ENCODE measurements at places on chromosomes 2 and 18.

DNA sequence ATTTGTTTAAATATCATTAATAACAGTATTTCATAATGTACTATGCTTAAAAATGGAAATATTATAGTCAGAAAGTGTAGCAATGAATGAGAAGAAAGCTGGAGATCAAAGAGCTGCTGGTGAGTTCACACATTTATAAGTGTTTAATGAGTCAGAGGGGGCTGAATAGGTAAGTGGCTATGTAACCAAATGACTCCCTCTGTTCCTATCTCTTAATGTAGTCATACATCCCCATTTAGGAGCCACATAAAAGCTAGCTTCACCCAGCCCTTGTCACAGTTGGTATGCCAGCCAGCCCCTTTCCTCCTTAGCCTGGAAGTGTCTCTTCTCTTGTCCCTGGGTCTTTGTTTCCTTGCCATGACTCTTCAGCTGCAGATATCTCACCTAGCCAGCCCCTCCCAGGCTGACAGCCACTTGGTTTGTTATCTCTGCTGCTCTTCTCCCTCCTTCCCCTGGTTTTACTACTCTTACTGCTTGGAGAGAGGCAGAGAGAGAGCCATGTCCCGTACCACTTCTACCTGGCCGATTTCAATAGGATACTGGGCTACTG lies 438.6 kb upstream of the HNMT start:
- no peak overlapping the region for H3K27ac ChIP-seq
- DNase-seq: no peak
- H3K4me1 ChIP-seq: no peaks in the 10 kb centered on the region
- no peak overlapping the region for H3K4me3 ChIP-seq
- H3K27me3 ChIP-seq: peaks cover 21% of the 10 kb centered on the region

DNA sequence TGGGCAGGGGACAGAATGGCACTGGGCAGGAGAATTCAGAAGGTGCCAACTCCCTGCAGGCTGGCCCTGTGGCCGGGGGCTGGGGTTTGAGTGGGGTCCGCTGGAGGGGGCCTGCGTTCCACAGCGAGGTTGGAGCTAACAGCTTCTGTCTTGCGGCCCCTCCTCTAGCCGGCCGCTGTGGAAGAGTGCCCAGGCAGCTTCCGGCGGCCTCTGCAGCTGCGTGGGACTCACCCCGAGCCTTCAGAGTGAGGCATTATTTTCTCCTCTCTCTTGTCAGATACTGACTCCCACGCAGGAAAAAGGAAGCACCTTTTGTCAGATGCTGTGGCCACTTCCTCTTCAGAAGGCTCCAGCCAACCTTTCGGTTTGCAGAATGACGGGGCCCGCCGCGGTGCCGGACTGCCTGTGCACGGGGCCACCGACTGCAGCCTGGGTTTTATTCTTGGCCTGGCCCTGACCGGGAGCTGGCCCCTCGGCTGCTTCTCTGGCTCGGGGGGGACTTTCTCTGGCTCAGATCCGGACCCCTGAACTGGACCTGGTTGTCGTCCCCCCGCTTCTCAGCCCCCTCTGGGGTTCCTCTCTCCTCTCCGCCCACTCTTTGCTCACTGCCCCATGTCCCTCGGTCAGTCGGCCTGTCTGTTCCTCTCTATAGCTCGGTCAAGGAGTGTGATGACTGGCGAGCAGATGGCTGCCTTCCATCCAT lies 40.1 kb downstream of the ARHGAP25 start:
- no peak overlapping the region for H3K4me3 ChIP-seq
- H3K27me3 ChIP-seq: no peaks in the 10 kb centered on the region
- H3K27ac ChIP-seq: no peak overlapping the region
- DNase-seq: no peak
- no peaks in the 10 kb centered on the region for H3K36me3 ChIP-seq
- H3K4me1 ChIP-seq: peaks cover 10% of the 10 kb centered on the region

- peaks cover 7% of the 10 kb centered on the region for H3K36me3 ChIP-seq
- no peaks in the 10 kb centered on the region for H3K27me3 ChIP-seq
- H3K4me3 ChIP-seq: peak overlapping the region; percentile 97
Measured at GRCh38 chr2:177553176-177553884, 160.8 kb downstream of the AGPS start.

GRCh38 chr2:69685321-69686048 lies 41.9 kb upstream of the AAK1 start:
- H3K27ac ChIP-seq: peak overlapping the region; percentile 96
- H3K27me3 ChIP-seq: no peaks in the 10 kb centered on the region
- H3K36me3 ChIP-seq: no peaks in the 10 kb centered on the region
- H3K4me3 ChIP-seq: no peak overlapping the region
- no peak for DNase-seq
- peaks cover 38% of the 10 kb centered on the region for H3K4me1 ChIP-seq

DNA sequence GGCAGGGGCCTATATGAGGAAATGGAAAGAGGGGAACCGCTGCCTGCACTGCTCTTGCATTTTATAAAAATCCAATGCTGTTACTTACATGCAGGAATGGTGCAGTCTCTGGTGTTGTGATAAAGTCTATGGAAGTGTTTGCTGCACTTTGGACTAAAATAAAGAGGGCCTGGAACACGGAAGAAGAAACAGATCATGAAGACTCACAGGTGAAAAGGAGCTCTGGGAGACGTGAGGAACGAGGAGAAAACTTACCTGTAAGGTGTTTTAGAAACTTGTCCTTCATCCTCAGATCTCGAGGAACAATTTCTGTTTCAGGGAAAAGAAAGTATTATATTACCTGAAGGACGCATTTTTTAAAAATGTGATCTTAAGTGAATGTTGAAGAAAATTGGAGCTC lies 1.9 kb downstream of the ALKAL2 start:
- H3K4me3 ChIP-seq: peak overlapping the region; percentile 10
- DNase-seq: no peak
- H3K4me1 ChIP-seq: peaks cover 14% of the 10 kb centered on the region
- no peak overlapping the region for H3K27ac ChIP-seq
- peaks cover 2% of the 10 kb centered on the region for H3K36me3 ChIP-seq

- no peak overlapping the region for H3K27ac ChIP-seq
- no peaks in the 10 kb centered on the region for H3K4me1 ChIP-seq
- no peak for DNase-seq
- no peaks in the 10 kb centered on the region for H3K27me3 ChIP-seq
Measured at GRCh38 chr2:135378591-135378990, 152.4 kb downstream of the ZRANB3 start.

DNA sequence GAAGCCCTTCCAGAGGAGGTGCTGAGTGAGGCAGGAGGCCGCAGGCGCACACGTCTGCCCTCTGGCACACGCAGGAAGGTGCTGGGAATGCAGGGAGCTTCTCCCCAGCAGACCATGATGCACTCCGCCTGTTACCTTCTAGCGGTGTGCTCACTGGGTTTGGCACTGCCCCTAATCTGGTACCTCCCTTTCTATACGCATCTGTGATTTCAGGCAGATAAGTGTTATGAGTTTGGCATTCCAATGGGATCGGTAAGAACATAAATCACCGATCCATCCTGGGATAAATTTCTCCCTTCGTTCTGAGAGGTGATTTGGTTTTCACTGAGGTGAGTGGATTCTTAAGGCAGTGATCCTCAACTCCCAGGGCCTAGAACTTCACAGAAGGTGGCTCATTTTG lies 34.6 kb downstream of the ODC1 start:
- H3K27me3 ChIP-seq: no peaks in the 10 kb centered on the region
- peaks cover 13% of the 10 kb centered on the region for H3K4me1 ChIP-seq
- H3K4me3 ChIP-seq: no peak overlapping the region
- no peak for DNase-seq
- H3K27ac ChIP-seq: no peak overlapping the region

GRCh38 chr2:240135706-240136012 lies 446 bp downstream of the COPS9 start:
- peaks cover 23% of the 10 kb centered on the region for H3K27me3 ChIP-seq
- peaks cover 19% of the 10 kb centered on the region for H3K36me3 ChIP-seq
- peak overlapping the region; percentile 74 for H3K27ac ChIP-seq

GRCh38 chr2:56510610-56511009 lies 326.8 kb downstream of the CCDC85A start:
- no peak overlapping the region for H3K27ac ChIP-seq
- H3K36me3 ChIP-seq: no peaks in the 10 kb centered on the region
- H3K27me3 ChIP-seq: no peaks in the 10 kb centered on the region

- H3K4me3 ChIP-seq: no peak overlapping the region
- H3K27ac ChIP-seq: peak overlapping the region; percentile 65
- H3K27me3 ChIP-seq: no peaks in the 10 kb centered on the region
- no peak for DNase-seq
- peaks cover 9% of the 10 kb centered on the region for H3K36me3 ChIP-seq
Measured at GRCh38 chr2:129152514-129152913, 827.0 kb upstream of the RAB6C start.

GRCh38 chr2:150228936-150229335 lies 258.5 kb downstream of the RND3 start:
- H3K36me3 ChIP-seq: no peaks in the 10 kb centered on the region
- no peak overlapping the region for H3K4me3 ChIP-seq
- H3K4me1 ChIP-seq: peaks cover 3% of the 10 kb centered on the region
- H3K27me3 ChIP-seq: no peaks in the 10 kb centered on the region
- no peak for DNase-seq
- no peak overlapping the region for H3K27ac ChIP-seq

DNA sequence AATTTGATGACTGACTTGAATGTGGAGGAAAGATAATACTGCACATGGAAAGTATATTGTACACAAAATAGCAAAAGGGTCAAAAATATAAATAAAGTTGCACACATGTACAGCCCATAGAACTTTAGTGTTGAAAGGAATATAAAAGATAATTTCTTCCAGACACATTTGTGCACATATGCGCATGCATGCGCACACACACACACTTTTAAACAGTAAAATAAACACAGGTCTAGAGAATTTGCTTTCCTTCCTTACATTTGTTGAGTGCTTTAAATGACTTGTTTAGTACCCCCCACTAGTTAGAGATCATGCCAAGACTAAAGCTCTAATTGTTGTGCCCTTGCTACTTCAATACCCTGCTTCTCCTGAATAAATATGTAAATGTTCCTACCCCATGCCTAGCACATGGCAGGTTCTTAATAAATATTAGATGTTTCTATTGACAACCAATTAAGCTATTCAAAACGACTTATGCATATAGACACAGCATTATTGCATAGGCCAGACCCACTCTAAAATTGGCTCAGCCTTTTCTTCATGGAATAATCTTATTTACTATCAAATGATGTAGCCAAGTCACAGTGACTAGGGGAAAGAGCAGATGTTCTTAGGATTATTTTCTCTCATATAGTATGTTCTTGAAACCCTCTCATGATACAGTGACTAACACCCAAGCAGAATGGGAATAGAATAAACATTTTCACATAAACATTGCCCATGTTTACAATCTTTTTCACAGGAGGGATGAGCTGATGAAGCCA lies 165.5 kb upstream of the ACVR2A start:
- no peak for DNase-seq
- peaks cover 2% of the 10 kb centered on the region for H3K27me3 ChIP-seq
- H3K36me3 ChIP-seq: no peaks in the 10 kb centered on the region
- peaks cover 2% of the 10 kb centered on the region for H3K4me1 ChIP-seq
- no peak overlapping the region for H3K27ac ChIP-seq
- H3K4me3 ChIP-seq: no peak overlapping the region

DNA sequence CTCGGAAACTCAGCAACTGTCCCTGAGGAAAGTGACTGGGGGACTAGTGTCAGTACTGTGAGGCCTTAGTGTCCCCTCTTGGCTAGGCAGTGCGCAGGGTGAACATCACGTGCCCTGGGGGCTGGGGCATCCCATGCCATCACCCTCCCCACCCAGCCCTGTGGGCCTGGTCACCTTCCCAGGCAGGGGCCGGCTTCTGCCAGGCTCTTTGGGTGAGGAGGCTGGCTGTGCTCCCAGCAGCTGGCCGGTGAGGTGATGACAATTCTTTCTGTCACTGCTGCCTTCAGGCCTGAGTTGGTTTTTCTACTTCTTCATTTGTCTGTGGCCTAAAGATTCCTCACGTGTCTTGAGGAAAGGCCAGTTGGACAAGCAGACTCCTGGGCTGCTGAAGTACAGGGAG lies 180.8 kb downstream of the KLHL29 start:
- no peak overlapping the region for H3K27ac ChIP-seq
- no peak overlapping the region for H3K4me3 ChIP-seq
- peaks cover 24% of the 10 kb centered on the region for H3K4me1 ChIP-seq
- DNase-seq: no peak
- peaks cover 12% of the 10 kb centered on the region for H3K27me3 ChIP-seq

GRCh38 chr2:166376873-166377272 lies 1.1 kb upstream of the SCN9A start:
- H3K27ac ChIP-seq: no peak overlapping the region
- DNase-seq: no peak
- no peak overlapping the region for H3K4me3 ChIP-seq
- H3K27me3 ChIP-seq: peaks cover 75% of the 10 kb centered on the region
- H3K4me1 ChIP-seq: peaks cover 19% of the 10 kb centered on the region

DNA sequence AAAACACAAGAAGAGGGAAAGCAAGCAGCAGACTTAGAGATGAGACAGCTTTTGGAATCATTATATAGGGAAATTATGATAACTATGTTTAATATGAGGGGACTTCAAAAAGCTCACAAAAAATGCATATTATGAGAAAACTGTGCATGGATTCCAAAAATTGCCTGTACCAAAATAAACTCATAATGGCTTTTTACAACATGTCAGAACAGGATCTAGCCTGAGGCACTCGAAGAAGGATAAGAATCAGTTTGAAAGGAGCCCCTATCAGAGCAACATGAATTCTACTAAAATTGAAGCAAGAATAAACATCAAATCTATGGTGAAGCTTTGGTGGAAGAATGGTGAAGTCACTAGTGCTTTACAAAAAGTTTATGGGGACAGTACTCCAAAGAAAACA lies 187.4 kb downstream of the RDH14 start:
- H3K27ac ChIP-seq: no peak overlapping the region
- H3K27me3 ChIP-seq: no peaks in the 10 kb centered on the region
- no peak for DNase-seq
- H3K4me1 ChIP-seq: peaks cover 17% of the 10 kb centered on the region
- no peak overlapping the region for H3K4me3 ChIP-seq
- no peaks in the 10 kb centered on the region for H3K36me3 ChIP-seq

GRCh38 chr2:33214436-33214835 lies 262.0 kb upstream of the RASGRP3 start:
- H3K27ac ChIP-seq: no peak overlapping the region
- peaks cover 4% of the 10 kb centered on the region for H3K36me3 ChIP-seq
- H3K4me3 ChIP-seq: no peak overlapping the region
- peaks cover 14% of the 10 kb centered on the region for H3K4me1 ChIP-seq

DNA sequence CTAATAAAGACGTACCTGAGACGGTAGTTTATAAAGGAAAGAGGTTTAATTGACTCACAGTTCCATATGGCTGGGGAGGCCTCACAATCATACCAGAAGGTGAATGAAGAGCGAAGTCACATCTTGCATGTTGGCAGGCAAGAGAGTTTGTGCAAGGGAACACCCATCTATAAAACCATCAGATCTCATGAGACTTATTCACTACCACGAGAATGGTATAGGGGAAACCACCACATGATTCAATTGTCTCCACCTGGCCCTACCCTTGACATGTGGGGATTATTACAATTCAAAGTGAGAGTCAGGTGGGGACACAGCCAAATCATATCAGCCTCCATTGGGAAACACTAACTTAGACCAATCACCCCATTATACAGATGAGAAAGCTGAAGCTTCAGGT lies 81.4 kb downstream of the SKA1 start:
- H3K36me3 ChIP-seq: no peaks in the 10 kb centered on the region
- no peaks in the 10 kb centered on the region for H3K27me3 ChIP-seq
- no peak overlapping the region for H3K27ac ChIP-seq
- H3K4me1 ChIP-seq: peaks cover 5% of the 10 kb centered on the region
- no peak overlapping the region for H3K4me3 ChIP-seq
- DNase-seq: no peak

Data from mesothelial cell of epicardium (in vitro differentiated cells).